Cortex of kidney (tissue), 1 donor: ENCODE measurements at places on chromosomes 12 and 14.

DNA sequence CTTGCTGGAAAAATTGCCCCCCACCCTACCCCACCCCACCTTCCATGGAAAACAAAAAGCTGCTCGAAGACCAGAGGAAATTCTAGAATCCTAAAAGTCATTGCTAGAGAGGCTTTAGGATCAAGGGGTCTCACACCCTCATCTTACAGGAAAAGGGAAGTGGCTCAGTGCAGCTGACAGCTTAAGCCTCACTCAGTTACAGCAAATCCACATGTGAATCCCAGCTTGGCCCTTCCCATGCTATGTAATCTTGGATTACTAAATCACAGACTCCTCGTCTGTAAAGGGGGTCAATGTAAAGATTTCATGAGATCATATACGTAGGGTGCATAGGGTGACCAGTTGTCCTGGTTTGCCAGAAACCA lies 25.9 kb downstream of the CMKLR1 start:
- DNase-seq = no peak

DNA sequence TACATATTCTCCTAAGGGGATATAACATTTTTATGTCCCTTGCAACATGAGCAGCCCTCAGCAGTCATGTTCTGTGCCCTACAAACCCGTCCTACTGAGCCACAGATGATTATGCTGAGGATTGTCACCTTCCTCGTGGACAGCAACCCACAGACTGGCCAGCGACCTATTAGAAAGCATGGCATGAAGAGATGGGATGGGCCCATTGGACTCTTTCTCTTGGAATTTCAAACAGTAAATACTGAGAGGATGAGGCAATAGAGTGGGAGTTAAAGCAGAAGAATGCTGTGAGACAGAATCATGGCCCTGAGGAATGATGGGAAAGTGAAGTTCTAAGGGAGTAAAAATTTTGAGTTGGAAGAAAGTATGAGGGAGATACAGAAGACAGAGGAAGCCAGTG lies 149.9 kb upstream of the BTG1 start:
- DNase-seq = no peak

DNA sequence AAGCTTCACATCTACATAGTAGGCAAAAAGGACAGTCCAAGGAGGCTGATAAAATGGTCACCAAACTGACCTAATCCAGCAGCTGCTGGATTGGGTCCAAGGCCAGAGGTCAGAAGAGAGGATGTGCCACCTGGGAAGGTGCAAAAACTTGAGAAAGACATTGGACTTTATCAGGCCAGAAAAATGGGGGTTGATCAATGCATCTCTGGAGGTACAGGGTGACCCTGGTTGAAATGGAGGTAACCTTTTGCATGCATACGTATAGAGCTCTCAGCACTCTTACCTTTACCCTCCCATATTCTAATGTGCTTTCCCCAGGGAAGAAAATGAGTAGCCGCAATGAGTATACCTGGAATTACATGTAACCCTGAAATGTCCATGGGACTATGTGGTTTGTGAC lies 16.0 kb downstream of the BTG1 start:
- no peak for DNase-seq

GRCh38 chr12:128286970-128287369 lies 20.0 kb downstream of the TMEM132C start:
- DNase-seq = no peak

DNA sequence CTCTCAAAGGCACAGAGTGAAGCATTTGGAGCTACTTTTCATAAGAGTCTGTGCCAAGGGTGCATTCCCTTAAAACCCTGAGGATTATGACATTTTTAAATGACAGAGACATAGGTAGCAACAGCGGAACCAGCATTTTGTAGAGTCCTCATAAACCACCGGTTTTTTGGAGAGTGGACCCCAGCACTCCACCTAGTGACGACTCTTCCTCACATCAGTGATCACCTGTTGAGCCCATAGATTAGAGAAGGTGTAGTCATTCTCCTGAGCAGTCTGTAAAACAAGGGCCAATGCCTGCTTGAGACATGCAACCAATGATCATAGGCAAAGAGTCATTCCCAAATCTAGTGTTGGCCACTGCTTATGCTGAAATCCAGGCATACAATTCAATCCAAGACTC lies 399.1 kb downstream of the GXYLT1 start:
- DNase-seq = no peak

- DNase-seq = no peak
These were observed 86.1 kb downstream of the BCL2L14 start for GRCh38 chr12:12156828-12157227.

GRCh38 chr12:108204117-108204987 lies 75.3 kb downstream of the WSCD2 start:
- DNase-seq = no peak
